Neuronal stem cell (in vitro differentiated cells): ENCODE measurements at places on chromosomes 3 and 15.

- no peak for DNase-seq
These were observed 436.9 kb upstream of the ZNF717 start for GRCh38 chr3:76222201-76222600.

DNA sequence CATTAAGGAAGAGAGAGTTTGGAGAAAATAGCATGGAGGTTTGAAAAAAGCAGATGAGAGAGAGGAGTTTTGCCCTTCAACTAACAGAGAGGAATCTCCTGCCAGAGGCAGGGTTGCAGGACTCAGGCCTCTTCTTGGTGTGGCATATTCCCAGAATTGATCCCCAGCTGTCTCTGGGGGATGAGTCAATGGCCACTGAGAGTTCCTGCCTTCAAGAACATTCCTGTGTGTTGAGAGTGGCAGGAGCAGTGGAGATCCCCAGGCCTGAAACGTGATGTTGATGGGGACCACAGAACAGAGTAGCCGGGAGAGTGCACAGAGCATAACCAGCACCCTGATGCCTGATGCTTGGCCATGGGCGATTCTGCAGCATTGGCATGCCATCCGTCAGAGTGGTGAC lies 348.4 kb upstream of the THBS1 start:
- no peak for DNase-seq

GRCh38 chr3:113268942-113269341 lies 57.6 kb downstream of the BOC start:
- DNase-seq = no peak

DNA sequence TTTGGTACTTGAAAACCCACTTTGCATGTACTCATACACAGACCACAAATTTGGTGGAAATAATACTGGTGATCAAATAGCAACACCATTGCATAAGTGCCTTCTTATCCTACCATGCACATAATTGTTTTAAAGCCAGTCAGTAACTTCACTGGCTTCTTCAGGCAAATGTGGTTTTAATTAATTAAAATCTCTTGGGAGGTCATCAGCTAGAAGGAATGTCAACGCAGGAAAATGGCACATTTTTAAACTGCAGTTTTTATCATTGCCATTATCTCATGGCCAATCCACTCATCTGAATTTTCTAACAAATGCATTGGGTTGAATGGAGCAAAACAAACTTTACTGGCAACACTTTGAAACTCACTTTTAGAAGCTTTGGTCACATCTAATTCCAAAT lies 105.7 kb upstream of the ZPLD1 start:
- DNase-seq = no peak

GRCh38 chr3:193788189-193788991 lies 195.4 kb downstream of the OPA1 start:
- peak; percentile 67 for DNase-seq

GRCh38 chr15:65204931-65205660 lies 6.2 kb downstream of the CILP start:
- DNase-seq = no peak

DNA sequence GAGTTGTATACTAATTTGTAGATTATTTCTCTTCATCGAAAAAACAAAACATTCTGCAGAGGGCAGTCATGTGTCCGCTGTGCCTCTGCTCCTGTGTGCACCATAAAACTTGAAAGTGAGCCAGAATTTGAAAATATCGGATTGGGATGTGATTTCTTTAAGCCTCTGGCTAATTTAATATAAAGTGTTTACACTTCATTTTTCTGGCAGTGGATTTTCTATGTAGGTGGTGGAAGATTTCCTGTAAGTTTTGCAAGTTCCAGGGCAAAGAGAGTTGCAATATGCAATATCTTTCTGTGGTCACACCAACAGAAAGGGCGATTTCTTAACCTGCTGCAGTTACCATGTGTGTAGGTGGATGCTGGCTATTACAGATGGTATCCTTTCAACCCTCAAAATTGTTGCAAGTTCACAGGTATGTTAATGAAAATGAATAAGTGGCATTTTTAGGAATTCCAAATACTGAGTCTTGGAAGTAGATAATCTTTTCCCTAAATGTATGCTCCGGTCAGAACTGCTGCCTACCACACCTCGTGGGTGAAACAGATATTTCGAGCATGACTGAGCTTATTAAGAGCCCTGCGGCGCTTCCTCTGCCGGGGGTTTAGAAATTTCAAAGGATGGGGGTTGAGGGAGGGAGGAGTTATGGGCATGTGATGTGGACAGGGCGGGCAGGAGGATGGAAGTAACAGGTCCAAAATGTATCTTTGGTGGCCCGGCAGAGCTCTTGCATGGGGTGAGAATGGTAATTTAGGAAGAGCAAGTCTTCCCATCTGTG lies 134.0 kb downstream of the PGPEP1L start:
- no peak for DNase-seq

DNA sequence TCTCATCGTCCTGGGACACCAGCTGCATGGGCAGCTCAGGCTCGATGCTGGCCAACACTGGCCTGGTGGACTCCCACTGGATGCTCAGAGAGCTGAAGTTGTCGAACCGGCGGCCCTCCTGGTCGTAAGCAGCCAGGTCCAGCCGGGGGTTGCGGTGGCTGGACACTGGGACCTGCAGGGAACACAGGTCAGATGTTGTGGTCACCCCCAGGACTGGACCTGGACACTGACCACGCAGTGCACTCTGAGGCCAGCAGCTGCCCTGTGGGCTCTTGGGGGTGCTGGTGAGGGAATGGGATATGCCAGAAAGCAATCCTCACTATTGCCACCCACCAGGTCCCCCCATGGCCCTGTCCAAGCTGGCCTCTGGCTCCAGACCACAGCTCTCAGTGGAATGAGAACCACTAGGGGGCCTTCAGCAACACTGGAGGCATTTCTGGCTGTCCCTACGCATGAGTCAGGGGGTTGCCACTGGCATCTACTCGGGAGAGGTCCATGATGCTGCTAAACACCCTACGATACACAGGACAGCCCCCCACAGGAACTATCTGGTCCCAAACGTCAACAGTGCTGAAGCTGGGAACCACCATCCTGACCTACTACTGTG lies 66.1 kb downstream of the NUP210 start:
- DNase-seq = no peak

- no peak for DNase-seq
These were observed 233.4 kb downstream of the CHST2 start for GRCh38 chr3:143352850-143353550.

DNA sequence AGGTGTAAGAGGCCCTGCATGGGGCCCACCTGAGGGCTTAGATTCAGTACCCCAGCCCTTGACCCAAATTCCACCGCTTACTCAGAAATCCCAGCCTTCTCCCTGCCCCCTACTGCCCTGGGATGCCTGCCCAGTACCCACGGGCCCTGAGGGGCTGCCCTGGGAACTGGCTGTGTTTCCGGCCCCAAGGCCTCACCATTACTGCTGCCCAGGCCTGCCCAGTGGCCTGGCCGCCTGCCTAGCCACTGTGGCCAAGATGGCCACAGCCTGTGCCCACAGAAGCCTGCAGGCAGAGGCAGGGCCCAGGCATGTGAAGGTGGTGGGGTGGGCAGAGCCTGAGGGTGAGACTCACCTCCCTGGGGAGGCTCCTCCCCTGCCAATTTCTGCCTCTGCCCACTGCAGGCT lies 6.1 kb upstream of the PRKCD start:
- no peak for DNase-seq

GRCh38 chr15:75034615-75035014 lies 11.2 kb downstream of the PPCDC start:
- no peak for DNase-seq

GRCh38 chr3:190968616-190969015 lies 106.1 kb upstream of the GMNC start:
- no peak for DNase-seq

DNA sequence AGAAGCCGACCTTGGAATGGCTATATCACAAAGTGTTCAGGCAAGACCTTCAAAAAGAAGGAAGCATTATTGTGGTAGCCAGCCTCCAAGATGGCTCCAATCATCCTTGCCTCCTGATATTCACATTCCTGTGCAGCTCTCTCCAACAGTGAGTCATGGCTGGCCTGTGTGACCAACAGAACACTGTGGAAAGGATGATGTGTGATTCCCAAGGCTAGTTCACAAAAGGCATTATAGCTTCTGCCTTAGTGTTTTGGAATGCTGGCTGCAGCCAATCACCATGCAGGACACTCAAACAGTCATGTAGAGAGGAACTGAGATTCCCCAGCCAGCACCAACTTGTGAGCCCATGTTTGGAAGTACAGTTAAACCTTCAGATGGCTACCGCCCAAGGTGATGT lies 102.6 kb downstream of the EFL1 start:
- peak; percentile 24 for DNase-seq

GRCh38 chr3:185934174-185934557 lies 3.6 kb downstream of the TRA2B start:
- DNase-seq = no peak

DNA sequence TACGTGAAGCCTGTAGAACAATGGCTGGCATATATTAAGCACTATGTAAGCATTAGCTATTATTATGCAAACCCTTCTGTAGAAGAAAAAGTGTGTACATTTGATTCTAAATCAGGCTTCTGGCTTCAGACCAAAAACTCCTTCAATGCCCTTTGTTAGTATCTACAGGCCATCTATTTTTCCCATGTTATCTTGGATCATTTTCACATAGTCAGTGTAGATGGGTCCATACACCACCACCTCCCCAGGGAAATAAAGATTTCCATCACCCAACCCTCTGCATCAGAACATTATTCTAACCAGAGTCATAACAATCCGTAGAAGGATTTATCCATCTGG lies 8.0 kb upstream of the KLHL6 start:
- no peak for DNase-seq
